Ovary (tissue), 10 donors: ENCODE measurements at places on chromosomes 3 and 15. TPM values are rescaled to one million over a fixed set of nuclear protein-coding genes. Genes with fewer than 3 reads are reported as not detected.

Gene ZWILCH
- 5.2 TPM for polyA plus RNA-seq

Gene MORC1
- not detected for polyA plus RNA-seq

Gene ILDR1
- 1.9 TPM for polyA plus RNA-seq

Gene ABHD17C
- polyA plus RNA-seq = 2.1 TPM

Gene CCDC9B
- 2.9 TPM for polyA plus RNA-seq

Gene TMEM207
- not detected for polyA plus RNA-seq

Gene ACVR2B
- 3.7 TPM for polyA plus RNA-seq

Gene SATB1
- 13.0 TPM for polyA plus RNA-seq

Gene GRAMD2A
- polyA plus RNA-seq = 0.45 TPM

Gene CD276
- 69.2 TPM for polyA plus RNA-seq

Gene SPESP1
- 4.8 TPM for polyA plus RNA-seq

Gene ARPIN
- 17.0 TPM for polyA plus RNA-seq

Gene ITIH3
- polyA plus RNA-seq = 14.2 TPM

Gene PARP15
- polyA plus RNA-seq = 2.0 TPM

Gene ERICH6
- 0.04 TPM for polyA plus RNA-seq

Gene SEC11A
- polyA plus RNA-seq = 227 TPM

Gene GUCA1C
- 1.8 TPM for polyA plus RNA-seq

Gene EFHB
- 0.43 TPM for polyA plus RNA-seq

Gene FAM43A
- 5.3 TPM for polyA plus RNA-seq

Gene DLG1
- polyA plus RNA-seq = 41.1 TPM

Gene DNAJC19
- 51.2 TPM for polyA plus RNA-seq

Gene SH2D7
- not detected for polyA plus RNA-seq

Gene SLC24A5
- not detected for polyA plus RNA-seq

Gene PP2D1
- not detected for polyA plus RNA-seq

Gene GREM1
- polyA plus RNA-seq = 10.9 TPM

Gene UNC13C
- 0.30 TPM for polyA plus RNA-seq

Gene NR1I2
- polyA plus RNA-seq = 0.21 TPM

Gene SGO1
- 0.19 TPM for polyA plus RNA-seq

Gene SERINC4
- polyA plus RNA-seq = not detected

Gene ZFYVE19
- 19.1 TPM for polyA plus RNA-seq

Gene SLCO2A1
- polyA plus RNA-seq = 23.6 TPM

Gene CCR3
- polyA plus RNA-seq = not detected

Gene CPEB1
- 6.7 TPM for polyA plus RNA-seq

Gene GOLGA6L7
- not detected for polyA plus RNA-seq

Gene EFCAB12
- polyA plus RNA-seq = 0.53 TPM

Gene COX17
- 42.2 TPM for polyA plus RNA-seq

Gene CADPS
- 0.90 TPM for polyA plus RNA-seq

Gene SAMMSON
- 0.38 TPM for polyA plus RNA-seq

Gene SLC25A20
- polyA plus RNA-seq = 12.1 TPM

Gene NANOGP8
- 0.33 TPM for polyA plus RNA-seq
